ENCODE measurements at places on chromosomes 7 and 10.

GRCh38 chr10:96991313-96991841 is 159.3 kb downstream of the LCOR start:
- DNase-seq = no peak

DNA sequence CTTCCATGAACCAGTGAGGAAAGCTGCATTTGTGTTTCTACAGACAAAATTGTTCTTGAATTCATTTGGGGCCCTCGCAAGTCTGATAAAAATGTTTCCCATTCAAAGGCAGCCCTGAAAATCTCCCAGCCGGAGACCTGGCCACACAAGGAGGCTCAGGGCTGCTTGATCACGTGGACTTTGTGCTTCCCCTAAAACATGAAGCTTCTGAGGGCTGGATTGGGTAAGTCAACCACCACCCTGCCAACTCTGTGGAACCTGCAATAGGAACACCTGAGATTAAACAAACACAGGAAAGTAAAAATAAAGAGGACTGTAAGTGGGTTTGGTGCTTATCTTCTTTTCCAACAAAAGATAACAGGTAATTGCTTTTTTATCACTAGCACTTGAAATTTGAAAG is 133.8 kb downstream of the C10orf90 start:
- no peak for DNase-seq

- DNase-seq = no peak
Observed at GRCh38 chr10:22323538-22324305, 2.8 kb downstream of the BMI1 start.

DNA sequence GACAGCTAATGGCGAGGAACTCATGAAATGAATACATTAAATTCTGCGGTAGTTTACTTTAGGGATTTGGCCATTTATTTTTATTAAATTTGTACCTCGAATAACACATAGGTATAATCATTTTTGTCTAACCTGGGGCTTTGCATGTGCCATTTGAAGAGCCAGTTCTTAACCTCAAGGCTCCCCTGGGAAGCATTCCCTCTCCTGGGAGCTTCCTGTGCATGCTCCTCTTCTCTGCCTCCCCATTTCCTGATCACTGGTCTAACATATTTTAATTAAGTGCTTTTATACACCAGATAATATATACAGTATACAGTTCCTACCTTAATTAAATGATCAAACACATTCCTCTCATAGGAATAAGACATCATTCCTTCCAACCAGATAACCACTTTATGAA is 183.9 kb upstream of the FZD1 start:
- DNase-seq = no peak

DNA sequence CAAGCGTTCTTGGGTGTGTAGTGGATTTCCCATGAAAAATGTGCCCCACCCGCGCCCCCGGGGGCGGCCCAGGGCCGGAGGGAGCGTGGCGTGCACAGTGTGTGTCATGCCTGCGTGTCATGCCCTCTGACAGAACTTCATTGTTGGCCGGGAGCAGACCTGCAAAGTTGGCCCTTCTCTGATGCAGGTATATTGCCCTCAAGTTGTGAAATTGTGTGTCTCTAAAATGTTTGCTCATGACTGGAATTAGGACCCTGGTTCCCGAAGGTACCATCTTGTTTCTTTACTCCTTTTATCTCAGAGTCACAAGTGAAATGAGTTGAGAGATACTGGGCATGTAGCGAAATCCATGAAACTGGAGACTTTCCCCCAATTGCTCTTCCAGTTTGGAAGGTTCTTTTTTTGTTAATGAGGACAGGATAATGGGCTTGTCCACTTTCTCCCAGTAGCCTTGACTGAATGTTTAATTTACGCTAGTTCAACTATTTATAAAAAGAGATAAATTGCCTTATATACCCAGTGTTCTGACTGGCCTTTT is 26.2 kb downstream of the ADK start:
- no peak for DNase-seq

Data from stimulated activated CD8-positive, alpha-beta memory T cell treated with anti-CD3 and anti-CD28 coated beads, Interleukin-4, amount 100 ng/mL, for 1 hour (primary cell).